RPMI8226 (cell line): ENCODE measurements at places on chromosomes 5 and 9.

GRCh38 chr5:2531318-2531717 is 220.2 kb downstream of the IRX2 start:
- DNase-seq, result no peak

GRCh38 chr5:126752081-126752785 is 24.7 kb upstream of the LMNB1 start:
- no peak for DNase-seq

DNA sequence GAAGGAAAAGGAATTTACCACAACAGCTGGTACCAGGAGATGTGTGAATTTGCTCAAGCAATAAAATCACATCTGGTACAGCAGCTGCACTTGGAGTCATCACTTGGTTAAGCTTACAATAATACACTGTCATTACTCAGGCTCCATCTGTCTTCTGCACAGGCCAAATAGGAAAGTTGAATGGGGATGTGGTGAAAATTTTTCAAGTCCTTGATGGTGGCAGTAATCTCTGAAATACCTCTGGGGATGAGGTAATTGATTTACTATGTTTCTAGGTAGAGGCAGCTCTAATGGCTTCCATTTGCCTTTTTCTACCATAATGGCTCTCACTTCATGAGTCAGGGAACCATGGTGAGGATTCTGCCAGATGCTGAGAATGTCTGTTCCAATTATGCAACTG is 206.8 kb upstream of the ATP10B start:
- DNase-seq, result no peak

- no peak for DNase-seq
Measured at GRCh38 chr9:88197781-88198340, 59.6 kb upstream of the SPATA31C2 start.

DNA sequence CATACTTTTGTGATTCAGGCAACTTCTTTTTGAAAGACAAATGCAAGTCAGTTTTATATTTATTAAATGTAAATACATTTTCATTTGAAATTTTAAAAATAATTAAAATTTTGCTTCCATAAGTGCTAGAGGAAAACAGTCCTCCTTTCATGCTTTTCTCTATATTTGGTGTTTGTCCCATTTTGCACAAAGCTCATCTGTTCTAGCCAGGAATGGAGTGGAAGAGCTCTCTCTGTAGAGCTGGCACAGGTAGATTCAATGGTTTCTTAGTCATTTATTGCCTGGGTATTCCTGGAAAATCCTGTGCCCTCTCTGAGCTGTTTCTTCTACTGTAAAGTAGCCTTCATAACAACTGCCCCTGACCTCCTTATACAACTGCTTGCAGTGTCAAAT is 267.6 kb upstream of the HAPLN1 start:
- no peak for DNase-seq

- DNase-seq, result no peak
Measured at GRCh38 chr9:114070188-114071103, 7.7 kb downstream of the AMBP start.

GRCh38 chr9:27861887-27862286 is 288.6 kb upstream of the C9orf72 start:
- no peak for DNase-seq

DNA sequence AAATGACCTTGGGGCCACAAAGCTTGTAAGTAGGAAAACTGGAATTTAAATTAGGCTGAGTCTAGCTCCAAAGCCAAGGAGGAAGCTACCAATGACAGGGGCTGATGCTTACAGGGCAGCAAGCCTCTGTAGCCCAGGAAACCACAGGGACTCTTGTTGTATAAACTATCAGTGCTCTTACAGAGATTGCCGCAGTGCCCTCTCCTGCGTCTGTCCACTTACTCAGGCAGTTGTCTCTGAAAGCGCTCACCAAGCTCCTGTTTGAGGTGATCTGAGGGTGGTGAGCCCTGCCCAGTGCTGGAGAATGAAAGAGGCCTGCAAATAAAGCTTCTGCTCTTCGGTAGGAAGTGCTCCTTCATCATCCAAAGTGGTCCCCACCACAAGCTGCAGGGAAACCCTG is 498.8 kb downstream of the ARHGEF28 start:
- no peak for DNase-seq

DNA sequence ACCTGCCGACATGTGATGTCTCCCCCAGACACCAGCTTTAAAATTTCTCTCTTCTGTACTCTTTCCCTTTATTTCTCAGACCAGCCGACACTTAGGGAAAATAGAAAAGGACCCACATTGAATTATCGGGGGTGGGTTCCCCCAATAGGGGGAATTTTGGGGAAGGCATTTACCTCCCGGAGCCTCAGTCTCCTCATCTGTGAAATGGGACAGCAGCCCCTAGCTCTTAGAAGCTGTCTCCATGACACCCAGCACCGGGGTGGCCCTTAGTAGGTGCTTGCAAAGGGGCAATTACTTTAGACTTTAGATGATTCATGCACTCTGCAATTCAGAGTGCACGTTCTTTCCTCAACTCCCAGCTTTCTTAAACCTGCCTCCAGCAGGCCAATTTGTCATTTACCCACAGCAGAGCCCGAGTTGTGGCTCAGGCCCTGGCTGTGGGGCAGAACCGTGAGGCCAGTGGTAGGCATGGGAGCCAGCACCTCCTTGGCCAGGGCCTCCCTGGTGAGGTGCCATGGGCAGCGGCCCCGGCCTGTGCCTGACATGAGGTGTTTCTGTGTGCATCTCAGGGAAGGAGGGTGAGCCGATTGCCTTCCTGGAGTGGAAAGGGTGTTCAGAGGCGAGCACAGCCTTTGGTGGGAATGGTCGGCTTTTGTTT is 51.7 kb downstream of the SH3PXD2B start:
- no peak for DNase-seq

GRCh38 chr5:82820961-82821845 is 256.0 kb downstream of the TMEM167A start:
- DNase-seq, result no peak

GRCh38 chr5:135886136-135886535 is 9.5 kb downstream of the IL9 start:
- no peak for DNase-seq

DNA sequence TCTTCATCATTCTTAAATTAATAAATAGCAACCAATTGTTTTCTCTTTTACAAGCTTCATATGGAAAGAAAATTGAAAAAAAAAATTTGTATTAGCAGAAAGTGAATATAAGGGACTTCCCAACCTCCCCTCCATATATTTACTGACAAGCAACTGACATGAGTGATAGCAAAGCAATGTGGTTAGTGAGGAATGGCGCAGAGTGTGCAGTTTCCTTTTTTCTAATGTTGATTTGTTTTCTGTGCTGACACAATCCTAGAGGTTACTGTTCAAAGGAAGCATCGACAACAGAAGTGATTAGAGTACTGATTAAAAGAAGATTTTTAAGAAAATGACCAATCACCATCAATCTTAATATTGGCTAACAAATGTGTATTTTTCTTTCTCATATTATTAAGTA is 1.7 kb upstream of the PTGER4 start:
- DNase-seq, result peak; percentile 36

GRCh38 chr9:127554966-127555839 is 56.9 kb upstream of the STXBP1 start:
- DNase-seq, result no peak

GRCh38 chr9:131735238-131736128 is 4.4 kb downstream of the RAPGEF1 start:
- DNase-seq, result no peak

DNA sequence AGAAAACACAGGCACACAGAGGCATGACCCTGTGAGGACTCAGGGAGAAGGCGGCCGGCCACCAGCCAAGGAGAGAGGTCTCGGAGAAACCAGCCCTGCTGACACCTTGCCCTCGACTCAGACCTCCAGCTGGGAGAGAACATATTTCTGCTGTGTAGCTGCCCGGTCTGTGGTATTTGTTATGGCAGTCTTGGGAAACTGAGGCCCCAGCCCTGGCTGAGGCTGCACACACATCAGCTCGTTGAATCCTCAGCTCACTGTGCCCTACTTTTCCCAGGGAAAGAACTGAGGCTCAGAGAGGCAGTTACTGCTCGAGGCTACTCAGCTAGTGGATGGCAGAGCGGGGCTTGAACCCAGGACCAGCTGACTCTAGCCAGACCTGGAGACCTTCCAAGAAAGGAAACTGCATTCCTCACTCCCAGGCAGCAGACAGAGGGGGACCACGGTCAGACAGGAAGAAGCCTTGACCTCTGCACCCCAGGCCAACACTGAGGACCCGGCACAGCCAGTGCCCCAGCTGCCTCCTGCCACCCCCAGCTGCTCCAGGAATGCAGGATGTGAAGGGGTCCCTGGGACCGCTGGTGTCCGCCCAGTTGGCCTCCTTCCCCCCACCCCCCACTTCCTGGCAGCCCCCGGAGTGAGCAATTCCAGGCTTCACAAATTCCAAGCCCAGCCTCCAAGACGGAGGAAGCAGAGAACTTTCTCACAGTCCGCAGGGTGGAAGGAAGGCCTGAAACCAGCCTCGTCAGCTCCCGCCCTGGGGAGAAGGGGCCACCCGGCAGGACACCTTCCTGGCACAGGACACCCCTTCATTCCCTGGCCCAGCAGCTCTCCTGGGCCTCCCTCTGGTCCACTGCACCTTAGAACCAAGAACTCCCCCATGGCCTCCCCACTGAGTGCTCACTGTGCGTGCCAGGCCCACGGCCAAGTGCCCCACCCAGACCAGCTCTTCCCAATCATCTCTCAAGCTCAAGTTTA is 69.9 kb downstream of the LRSAM1 start:
- no peak for DNase-seq

- no peak for DNase-seq
Measured at GRCh38 chr5:143199161-143199560, 204.3 kb downstream of the NR3C1 start.

GRCh38 chr5:180330810-180331646 is 22.1 kb downstream of the GFPT2 start:
- DNase-seq, result no peak

- no peak for DNase-seq
Measured at GRCh38 chr5:66710557-66711088, 114.4 kb downstream of the MAST4 start.

GRCh38 chr5:15525703-15526275 is 25.8 kb downstream of the FBXL7 start:
- no peak for DNase-seq

GRCh38 chr5:171506951-171507350 is 87.5 kb downstream of the FGF18 start:
- no peak for DNase-seq

DNA sequence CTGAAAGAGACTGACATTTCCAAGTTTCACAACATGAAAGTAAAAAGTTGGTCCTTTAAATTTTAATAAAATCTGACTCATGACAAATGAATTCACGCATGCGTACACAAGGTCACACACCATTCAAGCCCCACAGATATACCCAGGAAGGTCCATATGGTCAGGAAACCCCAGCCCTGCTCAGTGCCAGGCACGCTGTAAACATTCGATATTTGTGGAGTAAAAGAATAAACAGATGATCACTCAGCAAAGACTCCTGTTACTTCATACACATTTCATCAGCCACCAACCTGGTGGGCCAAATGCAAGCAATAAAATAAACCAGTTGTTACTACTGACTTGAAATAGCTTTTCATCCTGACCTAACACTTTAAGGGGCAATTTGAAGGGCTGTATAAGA is 158.0 kb upstream of the RETREG1 start:
- DNase-seq, result no peak

DNA sequence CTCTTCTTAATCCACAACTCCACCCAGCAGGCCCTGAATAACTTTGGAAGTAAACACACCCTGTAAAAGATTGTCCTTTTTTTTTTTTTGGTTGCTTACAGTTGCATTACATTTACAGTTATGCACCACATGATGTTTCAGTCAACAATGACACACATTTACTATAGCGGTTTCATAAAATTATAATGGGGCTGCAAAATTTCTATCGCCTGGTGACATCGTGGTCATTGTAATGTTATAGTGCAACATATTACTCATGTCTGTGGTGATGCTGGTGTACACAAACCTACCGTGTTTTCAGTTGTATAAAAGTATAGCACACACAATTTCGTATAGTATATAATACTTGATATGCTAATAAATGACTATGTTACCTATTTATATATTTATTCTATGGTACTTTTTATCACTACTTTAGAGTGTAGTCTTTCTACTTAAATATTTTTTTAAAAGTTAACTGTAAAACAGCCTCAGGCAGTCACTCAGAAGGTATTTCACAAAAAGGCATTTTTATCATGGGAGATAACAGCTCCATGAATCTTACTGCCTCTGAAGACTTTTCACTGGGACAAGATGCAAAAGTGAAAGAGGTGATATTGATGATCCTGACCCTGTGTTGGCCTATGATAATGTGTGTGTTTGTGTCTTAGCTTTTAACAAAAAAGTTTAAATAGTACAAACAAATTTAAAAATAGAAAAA is 695.4 kb upstream of the CDH18 start:
- no peak for DNase-seq

DNA sequence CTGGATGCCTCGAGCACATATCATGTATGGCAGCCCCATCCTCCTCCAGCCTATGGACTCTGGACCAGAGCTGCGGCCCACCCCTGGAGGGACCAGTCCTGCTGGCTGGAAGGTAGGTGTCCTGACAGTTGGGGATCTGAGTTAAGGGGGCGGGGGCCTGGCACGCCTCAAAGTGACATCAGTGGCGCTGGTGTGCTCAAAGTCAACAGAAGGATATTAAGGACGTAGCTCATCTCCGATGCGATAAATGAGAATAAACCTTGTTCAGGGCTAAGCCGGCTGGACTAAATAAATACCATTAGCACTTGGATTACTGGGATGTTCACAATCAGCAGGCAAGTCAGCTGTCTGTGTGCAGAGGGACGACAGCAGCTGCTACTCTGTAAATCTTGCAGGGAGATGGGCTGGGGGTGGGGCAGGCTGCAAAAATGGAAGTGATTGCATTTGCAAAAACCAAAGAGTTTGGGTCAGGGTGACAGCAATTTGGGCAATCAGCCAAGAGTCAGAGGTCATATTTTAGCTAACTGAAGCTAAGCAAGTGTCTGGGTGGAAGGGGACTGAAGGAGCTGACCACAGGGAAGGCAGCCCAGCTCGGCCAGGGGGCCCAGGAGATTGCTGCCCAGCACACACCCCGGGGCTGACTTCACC is 80.0 kb upstream of the LRRTM2 start:
- peak; percentile 90 for DNase-seq

- peak; percentile 31 for DNase-seq
Measured at GRCh38 chr5:140868721-140869554, at the start of gene PCDHA11. Gene PCDHA11 (plus strand): TSS chr5:140868957. CDS start chr5:140869104, 147 bp downstream.
